ENCODE measurements at places on chromosomes 6 and 20.

GRCh38 chr20:61099806-61100205 lies 152.3 kb upstream of the CDH4 start:
- no peak overlapping the region for H3K27ac ChIP-seq
- H3K4me3 ChIP-seq = no peak overlapping the region

DNA sequence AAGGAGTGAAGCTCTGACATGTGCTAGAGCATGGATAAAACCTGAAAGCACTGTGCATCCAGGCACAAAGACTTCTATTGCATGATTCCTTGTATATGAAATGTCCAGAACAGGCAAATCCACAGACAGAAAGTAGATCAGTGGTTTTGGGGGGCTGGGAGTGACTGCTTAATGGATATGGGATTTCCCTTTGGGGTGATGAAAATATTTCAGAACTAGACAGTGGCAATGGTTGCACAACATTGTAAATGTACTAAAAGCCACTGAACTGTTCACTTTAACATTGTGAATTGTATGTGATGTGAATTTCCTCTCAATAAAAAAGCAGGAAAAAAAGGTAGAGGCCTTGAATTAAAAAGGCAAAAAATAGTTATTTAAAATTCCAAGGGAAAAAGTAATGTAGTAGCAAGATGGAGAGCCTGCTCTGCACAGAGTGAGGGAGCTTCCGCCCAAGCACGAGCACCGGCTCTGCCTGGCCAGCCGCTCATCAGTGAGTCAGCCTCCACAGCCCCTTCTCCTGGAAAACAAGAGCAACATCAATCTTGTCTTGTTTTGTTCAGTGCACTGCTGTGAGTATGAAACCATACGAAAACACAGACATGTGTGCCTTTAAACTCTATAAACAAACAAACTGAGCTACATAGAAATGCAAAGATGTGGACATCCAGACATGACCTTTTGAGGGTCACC lies 74.6 kb upstream of the THBS2 start:
- H3K4me1 ChIP-seq = no peaks in the 10 kb centered on the region
- peaks cover 3% of the 10 kb centered on the region for H3K27me3 ChIP-seq
- no peak for DNase-seq
- H3K36me3 ChIP-seq = no peaks in the 10 kb centered on the region
- no peak overlapping the region for H3K4me3 ChIP-seq

- no peak overlapping the region for H3K27ac ChIP-seq
- H3K36me3 ChIP-seq = no peaks in the 10 kb centered on the region
- DNase-seq = no peak
- no peaks in the 10 kb centered on the region for H3K4me1 ChIP-seq
Observed at GRCh38 chr6:112931832-112932231, 584.7 kb downstream of the RFPL4B start.

- H3K4me3 ChIP-seq = no peak overlapping the region
- no peaks in the 10 kb centered on the region for H3K4me1 ChIP-seq
- no peak overlapping the region for H3K27ac ChIP-seq
- no peaks in the 10 kb centered on the region for H3K36me3 ChIP-seq
- DNase-seq = no peak
Observed at GRCh38 chr6:148287623-148288333, 54.9 kb upstream of the SASH1 start.

DNA sequence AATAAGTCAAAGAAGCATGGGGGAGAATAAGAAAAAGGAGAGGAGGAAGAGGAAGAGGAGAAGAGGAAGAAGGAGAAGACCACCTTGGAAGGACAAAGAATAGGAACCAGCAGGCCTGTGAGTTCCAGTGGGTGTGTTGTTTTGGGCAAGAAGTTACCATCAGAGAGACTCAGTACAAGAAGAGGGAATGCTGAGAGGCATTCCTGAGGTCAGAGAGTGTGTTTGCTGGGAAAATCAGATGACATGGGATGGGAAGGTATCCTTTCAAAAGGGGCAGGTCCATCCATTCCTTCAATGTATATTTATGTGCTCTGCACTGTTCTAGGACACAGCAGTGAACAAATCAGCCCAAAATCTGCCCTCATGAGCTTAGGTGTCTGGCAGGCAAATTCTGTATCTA lies 40.5 kb upstream of the PRIM2 start:
- H3K27me3 ChIP-seq = peaks cover 19% of the 10 kb centered on the region
- H3K4me1 ChIP-seq = no peaks in the 10 kb centered on the region
- H3K27ac ChIP-seq = no peak overlapping the region
- H3K4me3 ChIP-seq = no peak overlapping the region
- no peak for DNase-seq

- H3K27me3 ChIP-seq = no peaks in the 10 kb centered on the region
- no peak overlapping the region for H3K4me3 ChIP-seq
- H3K4me1 ChIP-seq = no peaks in the 10 kb centered on the region
- no peaks in the 10 kb centered on the region for H3K36me3 ChIP-seq
Observed at GRCh38 chr6:134823710-134824034, 126.2 kb downstream of the ALDH8A1 start.

DNA sequence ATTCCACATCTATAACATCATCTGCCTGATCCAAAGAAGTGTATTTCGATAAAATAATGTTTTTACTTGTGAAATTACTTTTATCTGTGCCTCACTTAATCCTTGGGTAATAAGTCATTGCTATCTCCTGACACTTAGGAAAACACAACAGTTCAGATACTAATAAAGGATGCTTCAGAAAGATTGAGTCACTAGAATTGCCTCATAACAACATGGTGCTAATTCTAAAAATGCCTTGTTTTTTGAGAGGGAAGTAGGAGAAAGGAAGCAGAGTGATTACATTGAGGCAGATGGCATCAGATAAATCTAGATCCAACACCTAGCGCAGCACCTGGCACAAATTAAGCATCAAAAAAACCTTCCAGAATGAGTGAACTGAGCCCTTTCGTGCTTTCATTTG lies 69.0 kb downstream of the NCOA7 start:
- H3K27me3 ChIP-seq = no peaks in the 10 kb centered on the region
- H3K36me3 ChIP-seq = peaks cover 35% of the 10 kb centered on the region
- no peak for DNase-seq
- H3K4me3 ChIP-seq = no peak overlapping the region

- no peaks in the 10 kb centered on the region for H3K36me3 ChIP-seq
- peaks cover 2% of the 10 kb centered on the region for H3K27me3 ChIP-seq
- no peak overlapping the region for H3K4me3 ChIP-seq
- DNase-seq = no peak
- H3K27ac ChIP-seq = no peak overlapping the region
Observed at GRCh38 chr6:45666846-45667245, 289.1 kb upstream of the SUPT3H start.

DNA sequence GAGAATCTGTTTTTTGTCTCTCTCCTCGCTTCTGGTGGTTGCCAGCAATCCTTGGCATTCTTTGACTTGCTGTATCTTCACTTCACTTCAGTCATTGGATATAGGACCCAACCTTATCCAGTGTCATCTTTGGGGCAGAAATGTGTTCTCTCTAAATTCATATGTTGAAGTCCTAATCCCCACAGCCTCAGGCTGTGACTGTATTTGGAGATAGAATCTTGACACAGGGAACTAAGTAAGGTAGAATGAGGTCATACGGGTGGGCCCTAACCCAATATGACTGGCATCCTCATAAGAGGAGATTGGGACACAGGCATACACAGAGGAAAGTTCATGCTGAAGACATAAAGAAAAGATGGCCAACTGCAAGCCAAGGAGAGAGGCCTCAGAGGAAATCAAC lies 51.9 kb upstream of the TPD52L1 start:
- H3K4me3 ChIP-seq = no peak overlapping the region
- H3K27ac ChIP-seq = no peak overlapping the region
- peaks cover 6% of the 10 kb centered on the region for H3K27me3 ChIP-seq
- DNase-seq = no peak

DNA sequence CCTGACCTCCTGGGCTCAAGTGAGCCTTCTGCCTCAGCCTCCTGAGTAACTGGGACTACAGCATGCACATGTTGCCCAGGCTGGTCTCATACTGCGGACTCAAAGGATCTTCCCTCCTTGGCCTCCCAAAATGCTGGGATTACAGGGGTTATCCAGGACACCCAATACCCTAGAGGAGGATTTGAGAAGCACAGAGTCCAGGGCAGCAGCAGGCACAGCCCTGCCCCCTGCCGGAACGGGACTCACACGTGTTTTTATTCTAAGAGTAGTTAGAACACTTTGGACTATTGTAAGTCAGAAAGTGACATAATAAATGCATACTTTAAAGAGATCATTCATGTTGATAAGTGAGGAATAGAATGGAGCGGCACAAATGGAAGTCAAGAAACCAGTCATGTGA lies 80.2 kb downstream of the C6orf118 start:
- H3K27ac ChIP-seq = no peak overlapping the region
- no peak overlapping the region for H3K4me3 ChIP-seq
- no peak for DNase-seq
- no peaks in the 10 kb centered on the region for H3K27me3 ChIP-seq

DNA sequence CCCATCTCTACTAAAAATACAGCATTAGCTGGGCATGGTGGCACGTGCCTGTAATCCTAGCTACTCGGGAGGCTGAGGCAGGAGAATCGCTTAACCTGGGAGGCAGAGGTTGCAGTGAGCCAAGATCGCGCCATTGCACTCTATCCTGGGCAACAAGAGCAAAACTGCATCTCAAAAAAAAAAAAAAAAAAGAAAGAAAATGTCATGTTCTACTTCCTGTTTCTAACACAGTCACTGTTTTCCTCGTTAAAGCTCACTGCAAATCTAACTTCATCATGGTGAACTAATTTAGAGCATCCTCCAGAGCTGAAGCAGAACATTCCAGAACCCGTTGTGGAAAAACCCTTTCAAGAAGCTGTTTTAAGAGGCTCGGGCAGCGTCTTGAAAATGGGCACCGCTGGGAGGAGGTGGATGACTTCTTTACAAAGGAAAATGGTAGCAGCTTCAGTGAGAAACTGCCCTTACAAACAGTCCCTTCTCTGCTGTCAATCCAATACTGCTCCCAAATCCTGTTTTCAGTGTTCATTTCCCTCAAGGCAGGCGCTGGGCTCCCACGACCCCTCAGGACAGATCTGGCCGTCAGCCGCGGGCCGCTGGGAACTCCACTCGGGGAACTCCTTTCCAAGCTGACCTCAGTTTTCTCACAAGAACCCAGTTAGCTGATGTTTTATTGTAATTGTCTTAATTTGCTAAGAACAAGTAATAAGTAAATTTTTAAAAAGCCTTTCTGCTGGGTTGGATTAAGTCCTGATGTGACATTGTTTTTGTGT lies 12.5 kb downstream of the CTSZ start:
- no peaks in the 10 kb centered on the region for H3K4me1 ChIP-seq
- H3K4me3 ChIP-seq = no peak overlapping the region
- H3K36me3 ChIP-seq = peaks cover 73% of the 10 kb centered on the region
- DNase-seq = no peak
- H3K27ac ChIP-seq = no peak overlapping the region
- no peaks in the 10 kb centered on the region for H3K27me3 ChIP-seq

- no peaks in the 10 kb centered on the region for H3K36me3 ChIP-seq
- no peak overlapping the region for H3K4me3 ChIP-seq
- no peaks in the 10 kb centered on the region for H3K27me3 ChIP-seq
- no peak for DNase-seq
Observed at GRCh38 chr6:44627091-44627882, 239.8 kb downstream of the CDC5L start.
